ENCODE measurements at places on chromosomes 16 and 17.

GRCh38 chr16:56324406-56324805 lies 100.9 kb downstream of the AMFR start:
- DNase-seq = no peak

GRCh38 chr17:74690409-74690825 lies 22.3 kb downstream of the CD300LF start:
- DNase-seq = no peak

GRCh38 chr16:80433623-80434022 lies 107.2 kb upstream of the DYNLRB2 start:
- no peak for DNase-seq

DNA sequence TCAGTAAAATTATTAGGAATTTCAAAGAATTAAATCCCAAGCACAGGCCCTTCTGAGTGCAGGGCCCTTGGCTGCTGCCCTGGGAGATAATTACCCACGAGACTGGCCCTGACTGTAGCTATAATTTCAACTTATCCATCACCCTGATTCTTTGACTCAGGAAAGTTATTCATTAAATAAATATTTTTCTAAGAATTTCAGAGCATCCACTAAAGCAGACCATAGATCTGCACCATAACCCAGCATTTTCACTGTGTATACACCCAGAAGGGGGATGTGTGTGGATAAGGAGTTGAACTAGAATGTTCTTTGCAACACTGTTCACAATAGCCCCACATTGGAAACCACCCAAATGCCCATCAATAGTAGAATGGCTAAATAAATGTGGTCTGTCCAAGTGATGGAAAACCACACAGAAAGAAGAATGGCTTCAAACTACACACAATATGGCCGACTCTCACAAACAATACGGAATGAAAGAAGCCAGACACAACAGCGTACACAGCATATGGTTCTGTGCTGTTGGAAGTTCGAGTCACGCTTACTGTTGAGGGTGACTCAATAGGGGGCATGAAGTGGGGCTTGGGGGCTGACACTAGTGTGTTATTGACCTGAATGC lies 33.9 kb upstream of the MEAK7 start:
- no peak for DNase-seq

GRCh38 chr16:50195756-50196155 lies 42.6 kb downstream of the TENT4B start:
- no peak for DNase-seq

GRCh38 chr16:50393858-50394802 lies 25.3 kb upstream of the BRD7 start:
- no peak for DNase-seq

DNA sequence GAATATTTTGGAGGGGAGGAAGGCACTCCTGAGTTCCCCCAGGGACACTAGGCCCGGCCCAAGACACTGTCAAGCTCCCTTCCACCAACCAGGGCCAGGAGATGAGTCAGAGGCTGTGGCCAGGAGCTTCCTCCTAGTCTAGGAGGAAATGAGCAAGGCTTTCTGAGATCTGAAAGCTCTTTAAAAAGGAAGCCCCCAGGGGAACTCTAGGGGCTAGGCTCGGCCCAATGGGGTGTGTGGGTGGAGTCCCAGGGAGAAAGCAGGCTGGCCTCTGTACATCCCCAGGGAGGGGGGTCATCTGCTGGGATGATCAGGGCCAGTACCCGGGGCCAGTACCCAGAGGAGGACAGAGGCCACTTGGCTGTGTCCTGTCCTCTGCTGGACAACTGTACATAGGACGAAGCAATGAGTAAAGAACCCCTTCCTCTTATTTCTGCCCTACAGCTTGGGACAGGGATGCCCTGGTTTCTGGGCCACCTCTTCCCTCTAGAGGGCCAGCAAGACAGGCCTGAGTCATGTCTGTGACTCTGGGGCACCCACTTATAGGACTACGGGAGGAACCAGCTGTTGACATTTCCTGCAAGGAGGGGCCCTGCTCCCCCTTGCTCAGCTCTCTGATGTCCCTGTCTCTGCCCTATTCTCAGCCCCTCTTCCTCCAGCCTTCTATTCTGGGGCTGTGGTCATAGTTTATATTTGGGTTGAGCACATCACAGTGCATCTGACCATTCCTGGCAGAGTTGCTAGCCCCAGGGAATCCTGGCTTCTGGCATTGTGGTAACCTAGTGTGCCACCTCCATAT lies 2.7 kb downstream of the FHOD1 start:
- peak; percentile 82 for DNase-seq

- no peak for DNase-seq
Observed at GRCh38 chr17:37488009-37488604, 1.6 kb upstream of the DUSP14 start.

DNA sequence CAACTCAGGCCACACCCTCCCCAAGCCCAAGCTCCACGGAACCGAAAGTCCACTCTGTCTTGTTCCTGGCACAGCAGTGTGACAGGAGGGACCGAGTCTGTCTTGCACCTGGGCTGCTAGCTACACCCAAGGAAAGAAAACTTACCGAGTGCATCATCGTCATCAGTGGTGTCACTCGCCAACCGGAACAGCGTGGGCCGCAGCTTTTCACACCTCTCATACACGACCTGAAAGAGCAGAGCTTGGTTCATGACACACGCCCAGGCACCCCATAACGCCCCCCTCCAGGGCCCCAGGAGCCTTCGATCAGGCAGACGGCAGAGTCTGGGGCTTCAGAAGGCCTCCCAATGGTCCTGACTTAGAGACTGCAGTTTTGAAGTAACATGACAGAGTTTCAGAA lies 27.5 kb downstream of the GGA2 start:
- no peak for DNase-seq

DNA sequence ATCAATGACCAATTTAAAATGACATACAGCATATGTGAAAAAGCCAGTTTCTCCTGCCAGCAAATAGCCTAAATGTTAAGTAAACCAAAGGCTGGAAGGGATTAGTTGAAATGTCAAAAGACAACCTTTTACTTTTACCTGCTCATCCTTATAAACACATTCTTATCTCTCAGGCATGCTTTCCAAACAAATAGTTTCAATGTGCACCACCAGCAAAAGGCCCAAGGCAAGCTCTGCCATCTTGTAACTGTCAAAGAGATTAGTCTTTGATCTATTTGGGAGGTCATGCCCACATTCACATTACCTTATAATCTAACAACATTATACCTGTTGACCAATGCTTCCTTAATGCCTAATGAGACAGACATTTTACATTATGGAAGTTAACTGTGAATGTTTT lies 132.2 kb upstream of the NACA2 start:
- DNase-seq = no peak

DNA sequence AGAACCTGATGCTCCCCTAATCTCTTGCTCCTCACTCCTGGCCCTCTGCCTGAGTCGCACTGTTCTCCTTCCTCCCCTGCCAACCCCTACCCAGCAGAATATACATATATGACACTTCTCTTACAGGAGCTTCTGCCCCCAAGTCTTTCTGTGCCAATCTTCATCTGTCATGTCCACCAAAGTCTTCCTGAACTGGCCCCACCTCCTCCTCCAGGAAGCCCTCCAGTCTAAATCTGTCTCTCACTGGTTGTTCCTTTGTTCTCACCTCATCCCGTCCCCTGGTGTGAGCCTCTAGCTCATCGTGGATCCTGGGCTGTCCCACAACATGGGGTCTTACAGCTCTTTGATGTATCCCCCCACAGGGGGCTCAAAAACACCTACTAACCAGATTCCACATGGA lies 8.3 kb downstream of the CRHR1 start:
- DNase-seq = no peak

DNA sequence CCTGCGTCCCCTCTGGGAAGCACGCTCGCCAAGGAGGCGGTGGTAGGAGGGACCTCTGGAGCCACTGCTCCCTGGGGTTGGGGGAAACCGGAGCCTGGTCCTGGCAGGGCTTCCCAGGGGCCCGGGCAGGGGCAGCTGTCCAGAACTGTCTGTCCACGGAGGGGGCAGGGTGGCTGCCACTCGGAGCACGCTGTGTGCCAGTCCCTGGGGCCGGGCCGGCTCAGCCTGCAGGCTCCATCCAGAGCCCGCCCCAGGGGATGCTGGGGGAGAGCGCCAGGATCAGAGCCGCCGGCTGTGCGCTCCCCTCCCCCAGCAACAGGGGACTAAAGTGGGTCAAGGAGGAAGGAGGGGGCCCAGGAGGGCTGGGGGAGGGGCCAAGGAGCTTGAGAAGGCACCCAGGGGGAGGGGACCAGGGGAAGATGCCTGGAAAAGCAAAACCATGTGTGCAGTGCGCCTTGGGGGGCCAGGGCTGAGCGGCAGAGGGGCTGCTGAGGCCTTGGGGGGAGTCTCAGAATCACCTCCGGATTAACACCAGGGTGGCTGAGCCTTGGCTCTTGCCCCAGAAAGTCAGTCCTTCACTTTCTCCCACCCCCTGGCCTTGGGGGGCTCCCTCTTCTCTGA lies 21.3 kb downstream of the ZNF423 start:
- no peak for DNase-seq

GRCh38 chr16:75074920-75075687 lies 41.5 kb downstream of the LDHD start:
- DNase-seq = peak; percentile 75

DNA sequence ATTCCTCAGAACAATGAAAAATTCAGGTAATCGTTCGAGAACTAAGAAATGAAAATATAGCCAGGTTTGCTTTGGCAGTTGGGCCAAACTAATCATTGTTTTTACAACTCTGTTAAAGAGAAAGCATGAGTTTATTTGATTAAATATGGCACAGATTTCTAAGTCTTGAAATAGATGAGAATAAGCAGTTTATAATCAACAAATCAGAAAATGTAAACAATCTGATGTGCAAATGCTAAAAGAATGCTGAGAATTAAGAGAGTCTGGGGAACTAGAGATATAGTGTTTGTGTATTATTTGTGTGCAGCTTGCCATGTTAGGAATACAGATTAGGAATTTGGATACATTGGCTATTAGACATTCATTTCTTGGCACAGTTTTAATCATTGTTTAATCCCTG lies 212.5 kb downstream of the TANC2 start:
- no peak for DNase-seq

GRCh38 chr17:14813649-14814370 lies 451.3 kb downstream of the PMP22 start:
- no peak for DNase-seq

GRCh38 chr17:8994319-8994718 lies 27.0 kb upstream of the NTN1 start:
- peak; percentile 35 for DNase-seq

GRCh38 chr17:68455901-68456338 lies 1.4 kb downstream of the WIPI1 start:
- no peak for DNase-seq

- DNase-seq = no peak
Observed at GRCh38 chr16:67910158-67910557, 17.1 kb downstream of the PSKH1 start.

DNA sequence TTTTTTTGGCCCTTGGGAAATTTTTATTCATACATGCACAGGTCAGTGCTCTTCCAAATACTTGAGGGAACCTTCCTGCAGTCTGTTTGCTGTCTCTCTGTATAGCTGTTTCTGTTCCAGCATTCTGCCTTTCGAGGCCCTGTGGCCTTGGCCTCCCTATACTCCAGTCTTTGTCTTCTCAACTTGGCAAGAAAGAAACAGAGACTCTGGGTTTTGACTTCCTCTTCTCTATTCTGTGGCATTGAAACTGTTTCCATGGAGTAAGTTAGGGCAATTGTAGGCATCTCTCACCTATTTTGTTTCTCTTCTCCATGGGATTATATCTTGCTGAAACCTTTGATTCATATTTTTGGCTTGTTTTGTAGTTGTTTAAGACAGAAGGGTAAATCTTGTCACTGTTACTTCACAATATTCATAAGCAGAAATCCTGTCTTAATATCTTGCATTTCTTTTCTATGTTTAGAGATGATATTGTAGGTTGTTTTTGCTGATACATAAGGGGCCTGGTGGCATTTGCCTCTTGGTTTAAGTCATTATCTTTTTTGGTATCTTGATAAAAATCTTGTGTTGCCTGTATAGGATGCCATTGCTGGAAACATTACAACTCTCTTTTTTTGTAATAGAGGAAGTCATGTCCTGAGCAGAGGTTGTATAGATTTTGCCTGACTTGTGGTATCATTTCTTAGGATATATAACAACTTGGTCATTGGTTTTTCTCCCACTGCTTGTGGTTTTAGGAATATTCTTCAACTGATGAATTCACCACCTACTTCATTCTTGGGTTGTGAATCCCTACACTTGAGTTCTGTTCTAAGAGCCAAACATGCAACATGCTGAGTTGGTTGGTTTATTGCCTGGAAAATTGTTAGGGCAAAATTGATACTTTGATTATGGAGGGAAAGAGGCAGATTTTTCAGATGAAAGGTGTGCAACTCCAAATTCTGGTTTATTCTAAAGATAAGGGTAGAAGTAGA lies 168.6 kb downstream of the FTO start:
- no peak for DNase-seq

DNA sequence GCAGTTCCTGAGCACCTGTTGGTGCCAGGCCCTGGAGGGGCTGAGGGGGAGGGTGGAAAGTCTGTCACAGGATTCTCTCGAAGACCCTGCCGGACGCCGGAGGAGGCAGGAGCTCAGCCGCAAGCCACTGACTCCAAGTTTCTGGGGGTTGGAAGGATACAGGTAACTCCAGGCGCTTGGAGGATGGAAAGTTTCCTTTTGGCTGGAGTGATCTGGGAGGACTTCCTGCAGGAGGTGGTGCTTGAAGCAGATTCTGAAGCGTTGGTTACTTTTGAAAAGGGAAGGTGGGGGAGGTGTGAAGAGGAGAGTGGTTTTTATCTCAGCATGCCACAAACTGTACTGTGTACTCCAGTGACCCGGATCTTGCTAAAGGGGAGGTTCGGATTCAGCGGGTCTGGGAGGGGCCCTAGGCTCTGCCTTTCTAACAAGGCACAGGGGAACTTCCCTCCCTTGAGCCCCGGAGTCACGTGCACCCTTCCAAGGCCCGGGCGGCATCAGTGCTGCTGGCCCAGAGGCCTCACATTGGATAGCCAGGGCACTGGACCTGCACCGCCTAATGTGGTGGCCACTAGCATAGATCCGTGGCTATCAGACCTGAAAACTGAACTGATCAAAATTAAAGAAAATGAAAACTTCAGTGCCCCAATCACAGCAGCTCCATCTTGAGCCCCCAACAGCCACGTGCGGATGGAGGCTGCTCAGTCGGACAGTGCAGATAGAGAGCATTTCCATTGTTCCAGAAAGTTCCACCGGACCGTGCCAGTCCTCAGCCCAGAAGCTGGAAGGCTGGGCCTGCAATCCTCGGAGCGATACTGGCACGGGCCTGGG lies 42.2 kb upstream of the GSE1 start:
- DNase-seq = no peak

DNA sequence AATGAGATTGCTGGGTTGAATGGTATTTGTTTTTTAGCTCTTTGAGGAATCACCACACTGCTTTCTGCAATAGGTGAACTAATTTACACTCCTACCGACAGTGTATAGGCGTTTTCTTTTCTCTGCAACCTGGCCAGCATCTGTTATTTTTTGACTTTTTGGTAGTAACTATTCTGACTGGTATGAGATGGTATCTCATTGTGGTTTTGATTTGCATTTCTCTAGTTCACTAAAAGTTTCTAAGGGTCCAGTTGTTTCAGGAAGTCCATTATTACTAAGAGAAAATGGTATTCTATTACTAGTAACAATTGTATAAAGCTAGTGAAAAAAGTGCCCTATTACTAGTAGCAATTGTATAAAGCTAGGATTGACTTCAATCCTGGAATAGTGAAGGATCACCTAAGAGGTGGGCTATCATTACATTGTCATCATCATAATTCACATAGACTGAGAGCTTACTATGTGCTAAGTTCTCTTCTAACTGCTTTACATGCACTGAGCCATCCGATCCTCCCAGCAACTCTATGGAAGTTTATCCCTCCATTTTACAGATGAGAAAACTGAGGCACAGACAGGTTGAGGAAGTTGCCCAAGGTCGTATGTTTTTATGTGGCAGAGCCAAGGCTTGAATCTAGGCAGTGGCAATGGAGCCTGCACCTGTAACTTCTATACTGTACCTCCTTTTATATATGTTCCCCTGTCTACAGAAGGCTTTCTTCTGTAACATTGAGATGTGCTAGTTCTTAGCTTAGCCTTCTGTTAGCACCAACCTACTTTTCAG lies 13.4 kb upstream of the SMIM36 start:
- no peak for DNase-seq
